ENCODE measurements at places on chromosomes 7 and 10. TPM values are rescaled to one million over a fixed set of nuclear protein-coding genes. Genes with fewer than 3 reads are reported as not detected.

CLRN3 gene
- polyA plus RNA-seq: not detected

GRCh38 chr10:846126-846685 lies 85.3 kb downstream of the LARP4B start:
- DNase-seq: no peak

NKX2-3 gene
- polyA plus RNA-seq: not detected

POLR3A gene
- polyA plus RNA-seq: 16.3 TPM

GRCh38 chr10:122281018-122281626 lies 10.0 kb downstream of the BTBD16 start:
- DNase-seq: no peak

ACTL6B gene
- polyA plus RNA-seq: not detected

PHF14 gene
- 16.7 TPM for polyA plus RNA-seq

GRCh38 chr10:43384252-43385221 lies 13.1 kb downstream of the FXYD4 start:
- no peak for DNase-seq

- DNase-seq: no peak
Measured at GRCh38 chr10:69224862-69225657, 4.9 kb downstream of the HKDC1 start.

PDE6C gene
- polyA plus RNA-seq: not detected

POLR2J gene
- 44.8 TPM for polyA plus RNA-seq

DNA sequence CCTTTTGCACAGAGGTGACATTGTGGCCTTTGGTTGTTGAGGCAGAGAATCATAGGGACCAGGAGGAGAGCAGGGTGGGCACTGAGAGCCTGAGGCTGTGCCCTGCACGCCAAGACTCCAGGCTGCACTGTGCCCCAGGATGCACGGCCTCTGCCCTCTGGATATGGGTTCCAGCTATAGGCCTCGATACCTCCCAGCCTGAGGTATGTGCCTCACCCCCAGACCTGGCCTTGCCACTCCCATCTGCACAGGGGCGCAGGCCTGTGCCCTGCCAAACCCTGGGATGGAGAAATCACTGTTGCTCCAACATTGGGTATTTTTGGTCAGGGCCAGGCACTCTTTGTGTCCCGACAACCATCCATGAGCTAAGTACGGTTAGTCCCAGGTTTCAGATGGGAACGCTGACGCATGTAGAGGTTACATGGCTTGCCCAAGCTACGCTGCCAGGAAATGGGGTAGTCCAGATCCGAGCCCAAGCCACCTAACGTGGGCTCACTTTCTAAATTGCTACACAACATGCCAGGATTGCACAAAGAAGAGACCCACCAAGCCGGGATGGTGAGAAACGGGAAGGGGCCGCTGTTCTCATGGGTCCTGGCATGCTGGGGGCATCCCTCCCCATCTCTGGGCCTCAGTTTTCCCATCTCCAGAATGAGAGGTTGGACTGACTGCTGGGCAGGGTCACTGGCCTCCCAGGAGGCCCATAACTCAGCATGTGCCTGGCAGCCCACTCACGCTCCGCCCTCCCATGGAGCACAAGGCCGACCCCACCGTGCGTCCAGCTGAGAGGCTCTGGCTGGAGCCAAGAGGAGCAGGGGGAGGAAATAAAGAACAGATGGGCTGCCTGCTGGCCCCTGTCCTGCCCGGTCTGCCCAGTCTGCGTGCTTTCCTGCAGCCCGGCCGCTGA lies 44.2 kb downstream of the ZCCHC24 start:
- DNase-seq: no peak

NCF1 gene
- not detected for polyA plus RNA-seq

VPS37D gene
- polyA plus RNA-seq: 1.8 TPM

DNA sequence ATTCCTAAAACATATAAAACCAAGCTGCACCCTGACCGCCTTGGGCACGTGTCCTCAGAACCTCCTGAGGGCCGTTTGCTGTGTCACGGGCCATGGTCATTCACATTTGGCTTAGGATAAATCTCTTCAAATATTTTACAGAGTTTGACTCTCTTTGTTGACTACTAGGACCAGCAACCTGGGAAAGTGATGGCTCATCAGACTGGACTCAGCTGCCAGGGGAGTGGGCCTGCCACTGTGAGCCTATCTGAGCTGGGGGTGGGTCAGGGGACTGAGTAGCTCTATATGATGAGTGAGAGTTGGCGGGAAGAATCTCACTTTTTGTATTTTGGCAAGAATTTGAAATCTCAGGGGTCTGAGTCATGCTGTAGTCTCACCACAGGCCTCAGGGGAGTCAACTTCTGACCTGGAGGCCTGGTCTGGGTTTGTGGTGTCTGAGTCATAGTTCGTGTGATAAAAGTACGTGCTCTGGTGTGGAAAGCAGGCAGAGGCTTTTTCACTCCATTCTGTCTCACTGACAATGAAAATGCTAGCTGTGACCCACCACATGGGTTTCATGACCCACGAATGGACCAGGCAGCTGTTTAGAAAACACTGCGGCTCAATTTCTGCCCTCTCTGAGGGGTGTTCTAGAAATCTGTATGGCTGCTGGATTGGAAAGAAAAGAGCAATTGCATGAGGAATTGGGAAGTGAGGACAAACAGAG lies 4.2 kb upstream of the UPP1 start:
- DNase-seq: peak; percentile 88

HOXA7 gene
- polyA plus RNA-seq: 5.3 TPM

OR2A7 gene
- polyA plus RNA-seq: not detected

ZNF138 gene
- 2.8 TPM for polyA plus RNA-seq

- no peak for DNase-seq
Measured at GRCh38 chr7:47202146-47202783, 379.6 kb downstream of the TNS3 start.

- DNase-seq: no peak
Measured at GRCh38 chr10:55024713-55025112, 223.7 kb upstream of the PCDH15 start.

- DNase-seq: no peak
Measured at GRCh38 chr7:90595342-90595800, 750 bp upstream of the CDK14 start.

- DNase-seq: no peak
Measured at GRCh38 chr10:50577010-50577409, 46.7 kb downstream of the SGMS1 start.

JCAD gene
- 41.2 TPM for polyA plus RNA-seq

LRIT1 gene
- polyA plus RNA-seq: not detected

DNA sequence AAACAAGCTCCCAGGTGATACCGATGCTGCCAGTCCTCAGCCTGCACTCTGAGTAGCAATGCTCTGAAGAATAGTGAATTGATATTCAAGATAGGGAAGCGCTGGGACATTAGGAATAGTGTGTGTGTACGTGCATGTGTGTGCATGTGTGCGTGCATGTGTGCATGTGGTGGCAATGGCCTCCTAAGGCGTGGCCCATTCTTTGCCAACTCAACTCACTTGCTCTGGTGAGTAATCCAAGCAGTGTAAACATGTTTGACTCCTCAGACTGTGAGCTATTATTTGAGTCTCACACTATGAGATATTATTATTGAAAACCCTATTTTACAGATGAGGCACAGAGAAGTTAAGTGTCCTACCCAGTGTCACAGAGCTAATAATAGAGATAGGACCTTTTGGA lies 186.6 kb downstream of the RAB11FIP2 start:
- DNase-seq: no peak

- DNase-seq: no peak
Measured at GRCh38 chr10:31959461-31960173, 31.0 kb upstream of the ARHGAP12 start.

DOCK1 gene
- polyA plus RNA-seq: 47.2 TPM

GRCh38 chr7:92244808-92245486 lies 767 bp downstream of the KRIT1 start:
- DNase-seq: no peak

GRCh38 chr10:104020020-104020419 lies 53.1 kb downstream of the SLK start:
- no peak for DNase-seq

SAP25 gene
- polyA plus RNA-seq: not detected

DNA sequence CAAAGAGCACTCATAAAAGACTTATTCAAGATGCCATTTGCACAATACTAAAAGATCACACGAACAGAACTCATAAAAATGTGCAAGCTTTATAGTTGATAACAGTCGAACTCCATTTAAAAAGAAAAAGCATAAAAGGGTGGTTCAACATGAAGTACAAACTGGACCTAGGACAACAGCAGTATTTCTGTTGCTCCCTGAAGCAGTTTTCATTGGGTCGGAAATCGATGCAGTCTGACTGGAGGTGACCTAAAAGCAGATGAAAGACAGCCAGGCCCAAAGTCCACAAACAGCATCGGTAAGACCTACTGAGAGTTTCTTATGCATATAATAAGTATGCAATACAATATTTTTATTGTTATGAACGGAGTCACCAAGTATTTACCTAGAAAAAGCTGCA lies 23.9 kb downstream of the FAM171A1 start:
- no peak for DNase-seq

UBTD1 gene
- polyA plus RNA-seq: 15.5 TPM

COG5 gene
- polyA plus RNA-seq: 35.5 TPM

- no peak for DNase-seq
Measured at GRCh38 chr10:94344522-94345122, 18.1 kb downstream of the NOC3L start.

DNA sequence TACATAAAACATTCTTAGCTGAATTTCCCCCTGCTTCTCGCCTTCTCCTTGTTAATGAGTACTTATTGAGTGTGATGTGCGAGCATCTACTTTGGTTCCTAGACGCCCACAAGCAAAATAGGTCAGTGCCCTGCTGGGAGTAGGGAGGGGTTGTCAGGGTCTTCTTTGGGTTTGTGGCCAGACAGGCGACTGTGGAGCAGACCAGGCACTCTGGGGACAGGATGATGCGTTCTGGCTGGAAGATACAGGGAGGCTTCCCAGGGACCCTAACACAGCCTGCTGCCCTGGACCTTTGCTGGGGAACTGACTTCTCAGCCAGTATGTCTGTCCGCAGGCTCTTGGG lies 227.2 kb downstream of the CUX1 start:
- DNase-seq: no peak

DNA sequence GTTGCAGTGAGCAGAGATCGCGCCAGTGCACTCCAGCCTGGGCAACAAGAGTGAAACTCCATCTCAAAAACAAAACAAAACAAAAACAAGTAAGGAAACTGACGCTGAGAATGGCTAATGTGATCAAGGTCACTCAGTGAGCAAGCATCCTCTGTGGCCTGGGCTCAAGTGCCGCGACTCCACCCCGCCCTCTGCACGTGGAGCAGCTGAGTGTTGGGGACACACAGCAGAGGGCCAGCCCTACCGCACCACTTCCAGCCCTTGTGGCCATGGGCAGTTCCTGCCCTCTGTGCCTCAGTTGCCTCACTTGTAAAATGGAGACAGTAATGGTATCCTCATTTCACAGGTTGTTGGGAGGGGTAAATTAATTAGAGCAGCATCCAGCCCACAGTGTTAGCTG lies 21.0 kb upstream of the OPALIN start:
- DNase-seq: no peak

DNA sequence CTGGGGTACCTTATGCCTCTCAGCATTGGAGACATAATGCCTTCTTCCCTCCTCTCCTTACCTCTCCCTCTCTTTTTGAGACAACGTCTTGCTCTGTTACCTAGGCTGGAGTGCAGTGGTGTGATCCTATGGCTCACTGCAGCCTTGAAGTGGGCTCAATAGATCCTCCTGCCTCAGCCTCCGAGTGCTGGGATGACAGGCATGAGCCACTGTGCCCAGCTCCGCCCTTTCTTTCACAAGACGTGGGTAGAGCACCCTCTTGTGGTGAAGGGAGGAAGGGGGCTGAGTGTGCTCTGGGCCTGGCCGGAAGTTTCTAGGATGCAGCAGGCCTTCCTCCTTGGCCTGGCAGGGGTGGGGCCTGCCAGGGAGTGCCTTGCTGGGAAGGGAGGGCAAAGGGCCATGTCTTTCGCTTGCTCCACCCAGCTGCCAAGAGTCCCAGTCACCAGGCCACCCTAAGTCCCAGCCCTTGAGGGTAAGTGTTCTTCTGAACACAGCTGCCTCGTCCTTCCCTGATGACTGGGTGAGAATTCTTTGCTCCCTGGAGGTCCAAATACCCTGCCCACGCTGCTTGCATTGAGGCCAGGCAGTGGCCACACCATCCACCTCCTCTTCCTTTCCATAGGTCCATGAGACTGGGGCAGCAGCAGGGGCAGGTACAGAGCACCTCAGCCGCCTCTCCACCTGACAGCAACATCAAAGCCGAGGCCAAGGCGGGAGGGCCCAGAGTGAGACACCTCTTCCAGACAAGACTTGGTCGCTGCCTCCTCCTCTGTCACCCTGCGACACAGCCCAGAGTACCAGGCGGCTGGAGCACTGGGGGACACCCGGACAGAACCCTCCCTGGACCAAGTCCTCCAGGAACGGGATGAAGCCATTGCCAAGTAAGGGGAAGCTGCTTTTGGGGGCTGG lies 3.7 kb downstream of the ABHD11 start:
- DNase-seq: no peak

DNA sequence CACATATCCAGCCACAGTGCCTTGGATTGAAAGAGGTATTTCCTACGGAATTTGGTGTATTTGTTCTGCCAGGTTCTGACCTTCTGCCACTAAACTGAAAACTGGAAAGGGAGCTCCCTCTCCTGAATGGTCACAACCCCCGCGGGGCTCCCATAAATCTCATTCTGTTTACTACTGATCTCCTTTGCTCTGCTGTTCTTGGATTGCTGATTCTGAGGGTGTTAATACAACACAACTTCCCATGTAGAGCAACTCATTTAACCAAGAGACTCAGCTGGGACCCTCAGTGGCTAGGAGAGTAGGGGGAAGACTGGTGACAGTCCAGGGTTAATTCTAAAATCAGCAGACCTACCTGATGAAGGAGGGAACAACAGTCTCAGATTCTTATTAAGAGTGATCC lies 662.9 kb downstream of the INHBA start:
- DNase-seq: no peak

C10orf62 gene
- not detected for polyA plus RNA-seq

MCM10 gene
- polyA plus RNA-seq: 2.6 TPM

GRCh38 chr7:44808914-44809393 lies 12.5 kb downstream of the PPIA start:
- DNase-seq: no peak

DNA sequence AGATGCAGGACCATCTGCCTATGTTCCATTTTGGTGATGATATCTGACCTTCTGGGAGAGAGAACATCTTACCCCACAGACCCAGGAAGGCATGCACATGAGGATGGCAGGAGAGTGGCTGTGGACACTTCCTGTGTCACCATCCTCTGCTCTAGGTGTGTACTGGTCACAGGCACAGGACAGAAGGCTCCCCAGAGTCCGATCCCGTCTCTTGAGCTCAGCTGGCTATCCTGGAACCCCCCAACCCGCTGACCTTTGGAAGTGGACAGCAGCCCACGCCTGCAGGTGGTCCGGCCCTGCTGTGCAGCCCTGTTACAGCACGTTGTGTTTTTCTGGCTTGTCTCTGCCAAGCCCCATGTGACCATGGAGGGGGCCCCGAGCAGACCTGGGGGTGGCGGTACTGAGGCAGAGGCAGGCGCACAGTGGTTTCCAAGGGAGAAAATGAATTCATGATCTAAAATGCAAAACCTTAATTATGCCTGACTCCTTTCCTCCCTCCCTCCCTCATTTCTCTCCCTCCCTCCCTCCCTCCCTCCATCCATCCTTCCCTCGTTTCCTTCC lies 178.8 kb downstream of the CUX1 start:
- no peak for DNase-seq

DNA sequence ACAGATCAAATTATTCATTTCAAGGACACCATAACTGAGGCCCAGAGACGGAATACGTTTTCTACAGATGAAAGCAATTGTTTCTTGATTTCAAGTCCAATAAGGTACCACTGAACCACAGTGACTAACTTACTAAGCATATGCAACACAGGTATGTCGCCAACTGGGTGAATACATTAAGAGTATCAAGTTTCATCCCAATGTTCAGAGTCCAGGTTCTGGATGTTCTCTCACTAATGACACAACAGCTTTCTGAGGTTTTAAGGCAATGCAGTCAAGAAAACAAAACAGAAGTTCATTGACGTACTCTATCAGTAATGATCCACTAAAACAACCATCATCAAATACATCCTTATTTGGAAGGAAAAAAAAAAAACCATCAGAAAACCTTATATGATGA lies 35.8 kb downstream of the NSUN6 start:
- no peak for DNase-seq
